GM23248 (cell line): ENCODE measurements at places on chromosomes 13 and 19. TPM values are rescaled to one million over a fixed set of nuclear protein-coding genes. Genes with fewer than 3 reads are reported as not detected.

DNA sequence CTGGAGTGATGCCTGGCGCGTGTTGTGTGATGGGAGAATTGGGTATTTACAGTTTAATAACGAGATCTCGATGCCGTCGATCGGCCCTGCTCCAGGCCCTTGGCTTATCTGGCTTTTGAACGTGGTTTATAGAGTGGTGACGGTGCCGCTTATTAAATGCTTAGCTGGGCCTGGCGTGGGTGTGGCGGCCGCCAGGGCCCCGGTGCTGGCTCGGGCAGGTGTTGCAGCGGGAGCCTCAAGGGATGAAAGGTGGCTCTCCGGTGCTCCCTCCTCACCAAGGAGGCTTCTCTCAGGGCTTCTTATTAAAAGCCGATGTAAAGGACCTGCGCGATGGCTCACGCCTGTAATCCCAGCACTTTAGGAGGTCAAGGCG is 173.8 kb downstream of the KDM4B start:
- no peak for DNase-seq

GRCh38 chr19:40633207-40633606 is 32.0 kb downstream of the LTBP4 start:
- peak; percentile 55 for DNase-seq

DNA sequence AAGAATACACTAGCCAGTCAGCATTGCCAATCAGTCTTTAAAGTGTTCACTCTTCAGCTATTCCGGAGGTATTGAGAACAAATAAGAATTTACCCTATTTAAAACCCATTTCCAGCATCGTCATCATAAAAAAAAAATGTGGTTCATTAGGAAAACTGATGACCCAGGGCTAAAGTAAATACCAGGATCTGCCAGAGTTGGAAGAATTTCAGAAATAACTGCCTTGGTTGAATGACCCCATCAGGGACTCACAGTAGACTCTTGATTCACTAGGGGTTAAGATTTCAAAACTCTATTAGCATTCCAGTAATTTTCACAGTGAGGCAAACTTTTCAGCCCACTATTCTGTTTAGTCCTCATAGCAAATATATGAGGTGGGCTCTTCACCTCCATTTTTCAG is 377.0 kb downstream of the ITGBL1 start:
- no peak for DNase-seq

The SLC46A3 gene
- total RNA-seq, result 3.4 and 5.1 TPM in 2 replicates

- peak; percentile 53 for DNase-seq
Observed at GRCh38 chr19:34662919-34663318, 14.0 kb downstream of the SCGB2B2 start.

DNA sequence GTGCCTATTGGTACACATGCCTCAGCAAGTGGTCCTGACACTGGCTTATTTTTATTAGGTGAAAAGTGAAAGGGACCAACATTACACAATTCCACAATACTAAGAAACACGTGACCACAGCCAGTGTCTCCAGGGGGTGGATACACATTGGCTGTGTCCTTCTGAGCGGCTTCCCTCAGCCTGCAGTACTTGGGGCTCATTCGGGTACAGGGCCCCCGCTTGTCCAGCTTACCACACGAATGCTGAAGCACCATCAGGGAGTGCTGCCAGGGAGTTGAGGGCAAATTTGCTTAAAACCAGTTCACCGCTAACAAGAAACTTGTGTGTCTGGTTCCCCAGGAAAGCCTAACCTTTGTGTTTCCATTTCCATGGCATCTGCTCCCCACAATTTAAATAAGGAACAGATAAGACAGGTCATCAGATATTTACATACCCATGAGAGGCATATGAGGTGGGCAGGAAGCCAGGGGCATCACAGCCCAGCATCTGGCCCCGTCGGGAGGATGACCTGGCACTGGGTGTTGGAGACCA is 23.3 kb downstream of the PBX4 start:
- DNase-seq, result peak; percentile 62

DNA sequence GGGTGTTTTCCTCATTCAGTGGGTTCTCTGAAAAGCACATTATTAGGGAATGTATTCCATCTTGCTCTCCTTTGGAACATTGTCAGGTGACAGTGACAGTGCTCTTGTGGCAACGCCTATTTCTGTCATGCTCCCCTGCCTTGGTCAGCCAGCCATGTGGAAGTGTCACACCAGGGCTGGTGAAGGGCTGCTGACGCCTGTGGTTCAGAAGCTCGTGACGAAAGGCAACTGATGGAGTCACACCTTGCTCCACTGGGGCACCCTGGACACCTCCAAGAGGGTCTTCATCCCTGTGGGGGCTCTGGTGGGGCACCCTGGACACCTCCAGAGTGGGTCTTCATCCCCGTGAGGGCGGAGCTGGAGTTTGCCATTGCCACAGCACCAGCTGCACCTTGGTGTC is 68.9 kb upstream of the GPR183 start:
- DNase-seq, result no peak

GRCh38 chr13:20939662-20940061 is 37.1 kb upstream of the XPO4 start:
- no peak for DNase-seq

The KIR2DL4 gene
- not detected in 2 replicates for total RNA-seq

The KCNC3 gene
- total RNA-seq, result under 0.01 and 0.13 TPM in 2 replicates

The CGB8 gene
- 4.5 TPM in 1 of 2 replicates, not detected in the other for total RNA-seq

- DNase-seq, result no peak
Observed at GRCh38 chr13:42735010-42735409, 46.4 kb upstream of the FAM216B start.
